ENCODE measurements at places on chromosomes 5 and 9. TPM values are rescaled to one million over a fixed set of nuclear protein-coding genes. Genes with fewer than 3 reads are reported as not detected.

GRCh38 chr5:124570285-124571035, 176.0 kb downstream of the ZNF608 start:
- H3K27ac ChIP-seq = no peak overlapping the region
- H3K4me1 ChIP-seq = peaks cover 11% of the 10 kb centered on the region
- H3K36me3 ChIP-seq = no peaks in the 10 kb centered on the region
- DNase-seq = peak; percentile 44

DNA sequence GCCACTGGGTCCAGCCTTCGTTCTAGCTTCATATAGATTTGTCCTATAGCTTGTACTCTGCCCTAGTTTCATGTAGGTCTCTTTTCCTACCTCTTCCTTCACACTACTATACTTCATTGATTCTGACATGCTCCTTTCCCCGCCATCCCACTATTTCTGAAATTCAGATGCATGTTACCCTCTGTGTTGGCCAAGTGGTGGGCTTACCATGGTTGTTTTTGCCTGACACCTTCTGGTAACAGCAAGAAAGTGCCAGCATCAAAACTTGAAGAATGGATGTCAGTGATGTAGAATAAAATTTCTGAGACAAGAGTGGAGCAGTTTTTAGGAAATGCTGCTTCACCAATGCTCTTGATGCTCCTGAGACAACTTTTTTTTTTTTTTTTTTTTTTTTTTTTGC, 19.5 kb upstream of the SERINC5 start:
- no peaks in the 10 kb centered on the region for H3K27me3 ChIP-seq
- H3K36me3 ChIP-seq = no peaks in the 10 kb centered on the region
- DNase-seq = peak; percentile 43
- no peak overlapping the region for H3K27ac ChIP-seq

DNA sequence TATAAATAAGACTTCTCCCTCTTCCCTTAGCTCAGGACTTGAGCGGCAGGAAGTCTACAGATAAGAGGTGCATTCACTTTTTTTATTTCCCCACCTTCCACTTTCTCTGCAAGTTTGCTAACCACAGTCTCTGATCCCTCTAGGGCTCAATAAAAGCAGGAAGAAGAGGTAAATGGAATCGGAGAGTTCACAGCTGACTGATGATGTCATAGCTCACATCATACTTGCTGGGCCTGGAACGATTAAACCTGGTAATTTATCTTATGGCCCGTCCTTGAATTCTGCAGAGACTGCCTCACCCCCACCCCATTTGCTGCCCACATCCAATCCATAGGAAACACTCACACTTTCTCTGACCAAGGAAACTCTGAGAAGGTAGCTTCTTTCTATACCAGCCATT, 62.9 kb downstream of the DRD1 start:
- no peaks in the 10 kb centered on the region for H3K36me3 ChIP-seq
- H3K4me3 ChIP-seq = no peak overlapping the region
- H3K27me3 ChIP-seq = no peaks in the 10 kb centered on the region
- no peak overlapping the region for H3K27ac ChIP-seq
- no peaks in the 10 kb centered on the region for H3K4me1 ChIP-seq
- DNase-seq = no peak

- no peak for DNase-seq
- no peaks in the 10 kb centered on the region for H3K4me1 ChIP-seq
- H3K27ac ChIP-seq = no peak overlapping the region
- no peak overlapping the region for H3K4me3 ChIP-seq
- H3K27me3 ChIP-seq = no peaks in the 10 kb centered on the region
These were observed 50.1 kb downstream of the ST8SIA4 start for GRCh38 chr5:100852988-100853449.

GRCh38 chr5:58794875-58795274, 212.0 kb downstream of the RAB3C start:
- no peaks in the 10 kb centered on the region for H3K4me1 ChIP-seq
- no peak overlapping the region for H3K4me3 ChIP-seq
- no peak overlapping the region for H3K27ac ChIP-seq
- no peaks in the 10 kb centered on the region for H3K36me3 ChIP-seq
- no peak for DNase-seq

DNA sequence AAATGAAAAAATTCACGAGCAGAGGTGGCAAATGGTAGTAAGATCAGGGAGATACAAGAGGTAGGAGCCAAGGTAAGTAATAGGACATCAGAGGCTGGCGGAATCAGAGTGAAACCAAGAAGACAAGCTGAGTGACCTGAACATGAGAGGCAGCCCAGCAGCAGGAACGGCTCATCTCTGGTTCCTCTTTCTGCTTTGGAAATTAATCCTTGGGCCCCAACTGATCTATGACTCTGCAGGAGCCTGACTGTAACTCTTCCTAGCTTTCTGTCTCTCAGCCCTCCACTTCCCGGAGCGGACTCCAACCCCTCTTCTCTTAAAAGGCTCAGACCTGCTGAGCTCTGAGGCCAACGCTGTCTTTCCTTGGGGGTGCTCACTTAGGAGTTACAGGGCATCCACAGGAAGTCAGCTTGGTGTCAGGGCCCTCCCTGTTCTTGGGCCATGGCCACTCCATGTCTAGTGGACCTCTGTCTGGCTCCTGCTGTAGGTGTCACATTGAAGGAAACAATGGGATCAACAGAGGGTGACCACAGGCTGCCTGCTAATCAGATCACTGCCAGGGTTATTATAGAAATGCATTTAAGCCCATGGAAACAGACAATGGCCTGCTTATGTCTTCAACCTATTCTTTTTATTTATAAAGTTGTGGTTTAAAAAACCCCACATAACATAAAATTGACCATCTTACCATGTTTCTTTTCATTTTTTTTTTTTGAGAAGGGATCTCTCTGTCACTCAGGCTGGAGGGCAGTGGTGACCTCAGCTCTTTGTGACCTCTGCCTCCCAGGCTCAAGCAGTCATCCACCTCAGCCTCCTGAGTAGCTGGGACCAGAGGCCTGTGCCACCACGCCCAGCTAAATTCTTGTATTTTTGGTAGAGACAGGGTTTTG, 22.5 kb upstream of the SHB start:
- H3K27ac ChIP-seq = no peak overlapping the region
- no peaks in the 10 kb centered on the region for H3K27me3 ChIP-seq
- H3K36me3 ChIP-seq = no peaks in the 10 kb centered on the region
- no peak overlapping the region for H3K4me3 ChIP-seq
- no peak for DNase-seq
- H3K4me1 ChIP-seq = no peaks in the 10 kb centered on the region

GRCh38 chr5:56922922-56923321, 13.5 kb downstream of the SETD9 start:
- no peaks in the 10 kb centered on the region for H3K4me1 ChIP-seq
- DNase-seq = no peak
- no peak overlapping the region for H3K4me3 ChIP-seq
- H3K27me3 ChIP-seq = no peaks in the 10 kb centered on the region
- H3K36me3 ChIP-seq = peaks cover 12% of the 10 kb centered on the region

CEL gene
- total RNA-seq = 6.3 TPM

ACOT12 gene
- total RNA-seq = not detected

KLF9 gene
- total RNA-seq = 34.8 TPM

CFAP157 gene
- total RNA-seq = 14.6 TPM

Data from lung (tissue), 17 donors.